ENCODE measurements at places on chromosomes 3 and 15. TPM values are rescaled to one million over a fixed set of nuclear protein-coding genes. Genes with fewer than 3 reads are reported as not detected.

DNA sequence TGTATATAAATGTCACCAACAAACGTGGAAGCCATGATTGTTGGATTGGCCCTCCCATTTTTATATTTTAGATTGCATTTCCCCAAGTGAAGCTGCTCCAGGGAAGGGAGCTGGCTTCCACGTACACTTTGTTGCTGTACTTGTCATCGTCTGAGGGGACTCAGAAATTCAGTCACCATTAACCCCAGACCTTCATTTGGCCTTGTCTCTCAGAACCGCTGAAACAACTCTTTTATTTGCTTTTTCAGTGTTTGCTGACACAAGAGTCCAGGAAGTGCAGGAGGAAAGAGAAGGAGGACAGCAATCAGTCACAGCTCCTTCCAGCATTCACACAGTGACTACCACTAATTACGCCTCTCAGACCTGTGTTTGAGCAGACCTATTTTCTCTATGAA, 276.5 kb downstream of the TBL1XR1 start:
- H3K27me3 ChIP-seq = no peaks in the 10 kb centered on the region
- no peak for DNase-seq
- peaks cover 39% of the 10 kb centered on the region for H3K4me1 ChIP-seq
- H3K27ac ChIP-seq = no peak overlapping the region

GRCh38 chr3:37907371-37907770, 45.7 kb downstream of the CTDSPL start:
- H3K4me3 ChIP-seq = no peak overlapping the region
- no peak overlapping the region for H3K27ac ChIP-seq
- no peak for DNase-seq
- peaks cover 33% of the 10 kb centered on the region for H3K4me1 ChIP-seq
- H3K27me3 ChIP-seq = no peaks in the 10 kb centered on the region
- no peaks in the 10 kb centered on the region for H3K36me3 ChIP-seq

The ADIPOQ gene
- not detected for total RNA-seq

GRCh38 chr3:35777065-35777464, 137.7 kb downstream of the ARPP21 start:
- H3K4me3 ChIP-seq = no peak overlapping the region
- H3K4me1 ChIP-seq = 0 out of 2 replicates have a peak, but pooled peaks cover 3% of the 10 kb centered on the region
- no peaks in the 10 kb centered on the region for H3K27me3 ChIP-seq
- H3K27ac ChIP-seq = no peak overlapping the region
- no peak for DNase-seq
- H3K36me3 ChIP-seq = no peaks in the 10 kb centered on the region

The SERPINI2 gene
- not detected for total RNA-seq

DNA sequence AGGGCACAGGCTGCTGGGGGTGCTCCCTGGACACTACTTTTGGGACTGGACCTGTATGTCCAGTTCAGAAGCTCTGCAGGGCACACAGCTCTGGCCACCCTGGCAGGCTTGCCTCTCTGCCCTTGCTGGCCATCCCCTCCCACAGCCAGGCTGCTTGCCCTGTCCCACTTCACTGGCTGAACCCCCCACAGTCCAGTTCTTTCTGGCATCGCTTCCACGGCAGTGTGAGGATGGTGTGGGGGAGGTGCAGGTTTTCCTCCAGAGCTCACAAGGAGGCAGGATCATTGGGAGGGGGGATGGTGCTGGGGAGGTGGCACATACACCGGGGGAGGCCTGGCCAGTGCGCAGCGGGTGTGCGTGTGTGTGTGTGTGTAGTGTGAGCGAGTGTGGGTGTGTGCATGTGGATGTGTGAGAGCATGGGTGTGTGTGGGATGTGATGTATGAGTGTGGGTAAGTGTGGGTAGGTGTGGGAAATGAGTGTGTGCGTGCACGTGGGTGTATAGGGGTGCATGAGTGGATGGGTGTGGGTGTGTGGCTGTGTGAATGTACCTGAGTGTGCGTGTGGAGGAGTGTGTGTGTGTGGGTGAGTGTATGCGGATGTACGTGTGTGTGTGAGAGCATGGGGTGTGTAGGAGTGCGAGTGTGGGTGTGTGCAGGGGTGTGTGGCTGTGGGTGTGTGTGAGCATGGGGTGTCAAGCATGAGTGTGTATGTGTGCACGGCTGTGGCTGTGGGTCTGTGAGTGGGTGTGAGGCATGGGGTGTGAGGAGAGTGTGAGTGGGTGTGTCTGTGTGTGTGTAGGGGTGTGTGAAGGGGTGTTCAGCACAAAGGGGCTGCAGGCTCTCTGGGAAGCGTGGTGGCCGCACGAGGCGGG, 155.2 kb downstream of the NSMCE3 start:
- H3K36me3 ChIP-seq = no peaks in the 10 kb centered on the region
- peaks cover 10% of the 10 kb centered on the region for H3K4me1 ChIP-seq
- H3K27ac ChIP-seq = no peak overlapping the region
- peak overlapping the region; percentile 36 for H3K4me3 ChIP-seq
- no peaks in the 10 kb centered on the region for H3K27me3 ChIP-seq

GRCh38 chr3:5162102-5162501, 25.4 kb upstream of the EDEM1 start:
- no peaks in the 10 kb centered on the region for H3K27me3 ChIP-seq
- H3K27ac ChIP-seq = 0 out of 2 replicates have a peak overlapping the region, but pooled peaks have one; percentile 37
- peaks cover 62% of the 10 kb centered on the region for H3K4me1 ChIP-seq
- DNase-seq = no peak
- no peaks in the 10 kb centered on the region for H3K36me3 ChIP-seq
- no peak overlapping the region for H3K4me3 ChIP-seq

- H3K27ac ChIP-seq = no peak overlapping the region
- H3K4me3 ChIP-seq = no peak overlapping the region
- H3K36me3 ChIP-seq = peaks cover 12% of the 10 kb centered on the region
Measured at GRCh38 chr3:78096488-78097255, 1056.8 kb downstream of the ROBO2 start.

- no peaks in the 10 kb centered on the region for H3K27me3 ChIP-seq
- H3K4me3 ChIP-seq = no peak overlapping the region
- H3K4me1 ChIP-seq = no peaks in the 10 kb centered on the region
- no peak overlapping the region for H3K27ac ChIP-seq
- H3K36me3 ChIP-seq = no peaks in the 10 kb centered on the region
Measured at GRCh38 chr3:21405671-21406667, 345.0 kb downstream of the ZNF385D start.

- H3K36me3 ChIP-seq = peaks cover 58% of the 10 kb centered on the region
- DNase-seq = no peak
- H3K4me3 ChIP-seq = no peak overlapping the region
- H3K27me3 ChIP-seq = peaks cover 6% of the 10 kb centered on the region
- no peaks in the 10 kb centered on the region for H3K4me1 ChIP-seq
- H3K27ac ChIP-seq = no peak overlapping the region
Measured at GRCh38 chr3:356952-357351, 160.4 kb downstream of the CHL1 start.

The ISLR2 gene
- total RNA-seq = 8.9 TPM

GRCh38 chr15:79659691-79660090, 227.6 kb downstream of the MINAR1 start:
- H3K4me3 ChIP-seq = no peak overlapping the region
- no peak for DNase-seq
- no peak overlapping the region for H3K27ac ChIP-seq
- peaks cover 5% of the 10 kb centered on the region for H3K4me1 ChIP-seq
- no peaks in the 10 kb centered on the region for H3K36me3 ChIP-seq

GRCh38 chr3:149777414-149778214, 14.7 kb downstream of the ANKUB1 start:
- H3K4me3 ChIP-seq = no peak overlapping the region
- H3K27ac ChIP-seq = no peak overlapping the region
- H3K27me3 ChIP-seq = no peaks in the 10 kb centered on the region
- H3K36me3 ChIP-seq = no peaks in the 10 kb centered on the region
- DNase-seq = no peak

GRCh38 chr3:45545476-45545875, 49.1 kb upstream of the LIMD1 start:
- peaks cover 11% of the 10 kb centered on the region for H3K36me3 ChIP-seq
- H3K27ac ChIP-seq = no peak overlapping the region
- DNase-seq = no peak
- H3K4me1 ChIP-seq = no peaks in the 10 kb centered on the region
- H3K4me3 ChIP-seq = no peak overlapping the region
- H3K27me3 ChIP-seq = no peaks in the 10 kb centered on the region

- H3K27ac ChIP-seq = no peak overlapping the region
- no peak for DNase-seq
- no peaks in the 10 kb centered on the region for H3K4me1 ChIP-seq
- H3K4me3 ChIP-seq = no peak overlapping the region
- H3K27me3 ChIP-seq = no peaks in the 10 kb centered on the region
- H3K36me3 ChIP-seq = no peaks in the 10 kb centered on the region
Measured at GRCh38 chr3:4950948-4951347, 28.3 kb upstream of the BHLHE40 start.

The CCR2 gene
- not detected for total RNA-seq

- peaks cover 32% of the 10 kb centered on the region for H3K4me1 ChIP-seq
- no peaks in the 10 kb centered on the region for H3K27me3 ChIP-seq
- H3K4me3 ChIP-seq = no peak overlapping the region
- H3K36me3 ChIP-seq = no peaks in the 10 kb centered on the region
Measured at GRCh38 chr3:56822501-56822900, 20.8 kb upstream of the ARHGEF3 start.

DNA sequence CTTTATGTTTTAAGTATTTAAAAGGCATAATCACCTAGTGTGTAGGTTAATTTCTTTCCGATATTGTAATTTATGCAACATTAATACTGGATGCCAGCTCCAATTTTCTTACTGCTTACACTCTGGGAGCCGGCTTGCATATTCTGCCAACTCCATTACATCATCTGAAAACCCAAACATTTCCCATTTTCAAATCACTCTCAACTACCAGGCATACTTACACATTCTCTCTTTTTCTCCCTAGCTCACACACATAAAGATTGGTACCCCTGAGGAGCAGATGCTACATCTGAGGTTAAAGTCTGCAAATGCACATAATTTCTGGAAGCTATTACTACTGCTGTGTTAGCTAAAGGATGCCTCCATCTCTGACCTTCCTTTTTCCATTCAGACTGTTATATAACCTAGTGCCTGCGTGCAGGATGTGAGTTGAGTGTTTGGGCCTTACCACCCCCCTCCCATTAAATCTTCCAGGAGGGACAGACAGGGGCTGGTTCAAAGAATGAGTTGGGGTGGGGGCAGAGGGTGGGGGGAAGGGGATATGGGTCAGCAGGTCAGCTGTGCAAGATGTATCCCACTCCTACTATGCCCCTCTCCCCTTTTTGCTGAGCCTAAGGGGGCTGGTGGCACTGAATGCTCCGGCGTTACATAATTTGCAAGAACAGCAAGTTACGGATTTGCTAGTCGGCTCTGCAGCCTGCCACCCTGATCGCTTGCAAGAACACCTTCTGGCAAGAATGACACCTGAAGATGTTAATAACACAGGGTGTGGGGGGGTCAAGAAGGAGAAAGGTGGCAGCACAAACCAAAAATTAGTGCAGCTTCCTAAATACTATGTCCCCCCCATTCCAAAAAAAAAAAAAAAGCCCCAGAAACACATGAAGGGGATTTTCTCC, 2.5 kb downstream of the RORA start:
- DNase-seq = no peak
- no peak overlapping the region for H3K27ac ChIP-seq
- no peaks in the 10 kb centered on the region for H3K36me3 ChIP-seq
- peaks cover 31% of the 10 kb centered on the region for H3K4me1 ChIP-seq

The GLDN gene
- total RNA-seq = 0.77 TPM

- H3K4me3 ChIP-seq = no peak overlapping the region
- H3K36me3 ChIP-seq = no peaks in the 10 kb centered on the region
- no peaks in the 10 kb centered on the region for H3K27me3 ChIP-seq
Measured at GRCh38 chr15:80732818-80733217, 37.7 kb downstream of the ABHD17C start.

- H3K4me3 ChIP-seq = peak overlapping the region; percentile 75
- no peaks in the 10 kb centered on the region for H3K36me3 ChIP-seq
- no peaks in the 10 kb centered on the region for H3K27me3 ChIP-seq
- DNase-seq = no peak
- peak overlapping the region; percentile 96 for H3K27ac ChIP-seq
- peaks cover 20% of the 10 kb centered on the region for H3K4me1 ChIP-seq
Measured at GRCh38 chr3:174439331-174440252, 419.5 kb upstream of the NAALADL2 start.

The ZDHHC3 gene
- total RNA-seq = 57.7 TPM

DNA sequence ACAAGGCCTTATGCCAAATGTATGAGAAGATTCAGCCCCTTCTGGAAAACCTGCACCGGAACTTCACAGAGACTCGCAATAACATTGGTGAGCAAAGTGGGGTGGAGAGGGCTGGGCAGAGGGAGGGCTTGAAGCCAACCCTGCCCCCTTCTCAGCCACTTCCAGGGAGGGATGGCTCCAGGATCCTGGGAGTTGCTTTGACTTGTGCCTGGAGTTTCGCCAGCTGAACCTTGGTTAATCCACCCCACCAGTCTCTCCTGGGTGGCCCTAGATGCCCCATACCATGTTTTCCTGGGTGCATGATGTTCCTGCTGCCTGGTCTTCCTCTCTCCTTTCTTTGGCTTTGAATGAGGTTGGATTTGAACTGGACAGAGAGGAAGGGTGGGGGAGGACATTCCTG, 10.8 kb downstream of the TBC1D21 start:
- H3K4me1 ChIP-seq = 0 out of 2 replicates have a peak, but pooled peaks cover 3% of the 10 kb centered on the region
- H3K36me3 ChIP-seq = no peaks in the 10 kb centered on the region
- H3K27me3 ChIP-seq = no peaks in the 10 kb centered on the region

- H3K4me3 ChIP-seq = no peak overlapping the region
- no peaks in the 10 kb centered on the region for H3K27me3 ChIP-seq
- H3K4me1 ChIP-seq = peaks cover 14% of the 10 kb centered on the region
- DNase-seq = peak; percentile 78
Measured at GRCh38 chr15:73897441-73898261, 24.3 kb downstream of the TBC1D21 start.

GRCh38 chr3:86969500-86970189, 21.3 kb downstream of the VGLL3 start:
- H3K27ac ChIP-seq = no peak overlapping the region
- H3K4me3 ChIP-seq = no peak overlapping the region
- peaks cover 6% of the 10 kb centered on the region for H3K36me3 ChIP-seq
- peaks cover 5% of the 10 kb centered on the region for H3K4me1 ChIP-seq
- no peaks in the 10 kb centered on the region for H3K27me3 ChIP-seq
- DNase-seq = peak; percentile 66

The C3orf70 gene
- 0.64 TPM for total RNA-seq

DNA sequence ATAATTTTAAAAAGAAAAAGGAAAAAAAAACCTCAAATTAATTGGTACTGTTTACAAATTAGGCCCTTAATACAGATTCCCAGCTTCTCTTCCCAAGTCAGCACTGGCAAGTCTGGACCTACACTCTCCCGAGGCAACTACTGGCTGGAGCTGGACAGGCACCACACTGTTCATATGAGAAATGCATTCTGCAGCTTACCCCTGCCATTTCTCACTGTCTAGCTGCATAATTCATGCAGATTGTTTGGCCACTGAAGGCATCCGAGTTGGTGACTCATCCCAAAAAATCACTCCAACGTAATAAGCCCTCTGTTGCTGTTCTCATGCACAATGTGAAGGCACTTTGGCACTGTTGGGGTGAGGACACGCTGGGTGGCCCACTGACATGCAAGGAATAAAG, 45.3 kb downstream of the ROPN1B start:
- no peak overlapping the region for H3K4me3 ChIP-seq
- H3K36me3 ChIP-seq = 0 out of 2 replicates have a peak, but pooled peaks cover 6% of the 10 kb centered on the region
- H3K27ac ChIP-seq = peak overlapping the region; percentile 49
- DNase-seq = no peak

- peaks cover 14% of the 10 kb centered on the region for H3K36me3 ChIP-seq
- H3K4me1 ChIP-seq = no peaks in the 10 kb centered on the region
- H3K27ac ChIP-seq = no peak overlapping the region
- H3K27me3 ChIP-seq = no peaks in the 10 kb centered on the region
Measured at GRCh38 chr3:136050250-136050649, 84.7 kb downstream of the PPP2R3A start.
